Esophagus muscularis mucosa (tissue), 4 donors: ENCODE measurements at places on chromosomes 3 and 15. TPM values are rescaled to one million over a fixed set of nuclear protein-coding genes. Genes with fewer than 3 reads are reported as not detected.
A peak's percentile ranks its signal among the peaks of the same experiment; 100 is the strongest.

DNA sequence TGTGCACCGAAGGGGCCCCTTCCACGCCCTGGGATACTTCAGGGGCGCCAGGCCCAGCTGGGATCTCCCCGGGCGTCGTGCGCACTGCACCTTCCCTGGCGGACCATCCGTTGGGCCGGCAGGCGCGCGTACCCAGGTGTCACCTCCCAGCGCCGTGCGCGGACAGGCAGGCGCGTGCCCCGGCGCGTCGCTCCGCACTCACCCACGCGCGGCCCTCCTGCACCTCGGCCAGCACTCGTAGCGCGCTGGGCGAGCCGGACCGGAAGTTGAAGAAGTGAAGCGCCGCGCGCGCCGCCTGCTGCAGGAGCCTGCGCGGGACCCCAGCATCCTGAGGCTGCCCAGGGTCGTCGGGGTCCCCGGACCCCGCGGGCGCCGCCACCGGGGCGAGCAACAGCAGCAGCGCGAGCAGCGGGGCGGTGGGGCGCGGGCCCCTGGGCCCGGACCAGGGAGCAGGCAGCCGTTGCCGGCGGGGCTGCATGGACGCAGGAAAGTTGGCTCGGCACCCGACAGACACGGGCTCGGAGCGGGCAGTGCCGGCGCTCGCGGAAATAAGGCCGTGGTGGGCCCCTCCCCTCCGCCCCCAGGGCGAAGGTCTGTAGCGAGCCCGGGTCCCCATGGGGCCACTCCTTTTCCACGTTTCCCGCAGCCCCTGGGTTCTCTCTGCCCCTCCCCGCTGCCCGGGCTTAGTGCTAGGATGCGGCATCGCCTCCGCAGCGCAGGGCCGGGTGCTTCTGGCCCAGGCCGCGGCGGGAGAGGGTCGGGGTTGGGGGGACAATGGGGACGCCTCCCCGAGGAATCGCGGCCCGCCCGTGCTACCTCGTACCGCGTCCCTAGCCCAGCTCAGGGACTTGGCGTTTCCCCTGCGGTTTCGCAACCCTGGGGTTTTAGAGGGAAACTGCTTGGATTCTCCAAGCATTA is at the start of gene RARRES1:
Gene RARRES1 (minus strand): TSS at position 520 of the 918 bp plus-strand sequence. CDS start 42 bp downstream, at position 478.
- no peak for DNase-seq

- no peak for DNase-seq
These were observed 36.9 kb downstream of the SENP8 start for GRCh38 chr15:72155003-72155621.

DNA sequence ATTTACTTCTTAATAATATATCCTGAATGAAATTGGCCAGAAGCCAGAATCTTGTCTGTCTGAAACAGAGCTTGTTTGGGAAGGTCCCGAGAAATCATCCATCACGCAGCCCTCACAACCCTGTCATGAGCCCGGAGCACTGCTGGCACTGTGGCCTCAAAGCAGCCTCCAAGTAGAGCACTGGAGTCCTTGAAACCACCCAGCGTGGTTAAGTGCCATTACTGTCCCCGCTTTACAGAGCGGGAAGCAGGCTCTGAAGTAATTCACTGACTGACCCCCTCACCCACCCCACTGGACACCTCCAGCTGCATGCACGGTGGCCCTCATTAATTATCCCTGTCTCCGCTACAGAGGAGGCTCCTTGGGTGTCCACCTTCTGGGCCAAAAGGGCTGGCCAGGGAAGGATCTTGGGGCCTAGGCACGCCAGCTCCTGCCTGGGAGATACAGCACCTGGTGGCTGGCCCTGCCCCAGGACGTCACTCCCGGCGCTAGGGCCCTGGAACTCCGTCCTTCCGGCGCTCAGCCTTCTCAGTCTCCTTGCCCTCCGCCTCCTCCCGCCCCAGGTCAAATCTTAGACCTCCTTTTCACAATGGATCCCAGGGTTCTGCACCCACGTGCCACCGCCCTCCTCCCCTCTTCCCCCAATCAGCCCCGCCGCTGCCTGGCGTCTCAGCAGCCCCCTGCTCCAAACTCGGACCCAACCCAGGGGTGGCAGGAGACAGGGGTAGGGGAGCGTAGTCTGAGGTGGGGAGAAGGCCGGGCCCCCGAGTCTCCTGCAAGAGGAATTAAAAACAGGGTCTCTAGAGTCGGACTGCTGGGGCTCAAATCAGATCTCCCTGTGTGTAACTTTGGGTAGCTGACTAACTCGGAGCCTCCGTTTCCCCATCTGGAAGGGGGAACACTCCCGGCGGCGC is 1.1 kb downstream of the TKT start:
- DNase-seq = no peak

- no peak for DNase-seq
These were observed 61.3 kb downstream of the KBTBD8 start for GRCh38 chr3:67059443-67059842.

DNA sequence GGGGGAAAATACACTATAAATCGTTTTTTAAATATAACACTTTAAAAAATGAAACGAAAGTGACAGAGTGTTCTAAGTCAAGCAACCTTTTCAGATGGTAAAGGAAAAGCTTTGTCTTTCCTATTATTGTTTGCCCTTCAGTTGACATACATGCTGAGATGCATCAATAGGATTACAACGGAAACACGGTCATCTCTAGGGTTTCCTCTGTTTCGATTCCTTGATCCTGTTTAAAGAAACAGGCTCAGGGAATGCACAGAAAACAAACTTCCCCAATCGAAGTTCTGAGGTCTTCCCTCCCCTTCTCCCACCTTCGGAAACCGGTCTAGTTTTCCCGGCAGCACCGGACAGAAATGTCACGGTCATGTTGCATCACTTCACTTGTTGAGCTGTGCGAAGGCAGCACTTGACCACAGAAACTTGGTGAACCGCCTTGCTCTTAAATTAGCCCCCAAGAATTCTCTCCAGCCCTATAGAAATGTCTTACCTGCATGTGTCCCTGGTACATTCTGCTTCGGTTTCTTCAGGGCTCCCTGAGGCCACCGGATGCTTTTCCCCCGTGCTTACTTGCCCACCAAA is 556 bp downstream of the PEX5L start:
- DNase-seq = no peak

GRCh38 chr3:95715128-95715527 is 1099.3 kb upstream of the EPHA6 start:
- no peak for DNase-seq

- DNase-seq = no peak
These were observed 23.1 kb downstream of the PLXNA1 start for GRCh38 chr3:127005864-127006500.

GRCh38 chr15:59995568-59996297 is 8.4 kb upstream of the FOXB1 start:
- DNase-seq = no peak

- no peak for DNase-seq
These were observed 6.6 kb upstream of the ADGRG7 start for GRCh38 chr3:100602506-100603444.

- DNase-seq = no peak
These were observed at the start of gene ATP8B4 for GRCh38 chr15:50119063-50120040. Gene ATP8B4, minus strand, starts transcription at chr15:50119233. Its CDS starts 12,267 bp downstream, at chr15:50106966.

DNA sequence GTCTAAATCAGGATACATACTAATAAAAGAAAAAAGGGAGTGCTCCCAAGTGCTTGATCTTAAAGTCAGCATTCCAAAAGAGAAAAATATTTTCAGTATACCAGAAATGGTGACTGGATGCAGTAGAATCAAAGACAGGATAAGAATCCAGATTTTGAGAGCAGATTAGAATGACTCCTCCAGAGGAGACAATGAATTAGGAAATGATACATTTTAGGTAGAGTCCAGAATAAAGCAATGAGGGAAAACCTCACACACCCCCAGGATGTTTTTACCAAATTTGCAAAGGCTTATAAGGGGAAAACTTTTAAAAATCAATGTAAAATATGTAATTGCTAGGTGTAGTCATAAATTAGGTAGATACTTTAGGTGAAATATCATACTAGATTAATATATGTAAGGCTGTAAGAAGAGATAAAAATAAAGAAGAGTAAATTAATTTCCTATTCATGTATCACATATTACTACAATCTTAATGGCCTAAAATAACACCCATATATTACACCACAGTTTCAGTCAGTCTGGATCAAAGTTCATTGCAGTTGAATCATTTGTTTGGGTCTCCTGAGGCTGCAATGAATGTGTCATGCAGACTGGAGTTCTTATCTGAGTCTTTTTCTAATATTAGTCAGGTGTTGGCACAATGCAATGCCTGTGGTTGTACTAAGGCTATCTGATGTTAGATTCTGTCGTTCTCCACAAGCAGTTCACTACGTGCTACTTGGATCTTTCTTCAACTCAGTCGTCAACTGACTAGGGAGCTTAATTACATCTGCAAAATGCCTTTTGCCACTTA is 547.8 kb upstream of the EPHA6 start:
- no peak for DNase-seq

DNA sequence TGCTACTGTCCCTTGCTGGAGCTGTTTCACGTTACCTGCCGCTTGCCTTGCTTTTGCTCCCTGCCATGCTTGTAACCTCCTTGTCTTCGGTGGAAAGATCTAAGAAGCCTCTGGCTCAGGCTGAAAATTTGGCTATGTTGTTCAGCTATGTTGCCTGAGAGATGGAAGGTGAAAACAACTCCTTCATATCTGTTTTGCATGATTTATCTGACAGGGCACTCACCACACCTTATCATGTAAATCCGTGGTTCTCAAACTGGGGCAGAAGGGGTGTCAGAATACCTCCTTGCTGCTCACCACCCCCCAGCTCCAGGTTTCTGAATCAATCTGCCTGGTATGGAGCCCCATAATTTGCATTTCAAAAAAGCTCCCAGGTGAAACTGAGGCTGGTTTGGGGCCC is 6.5 kb upstream of the CORO2B start:
- DNase-seq = no peak

- DNase-seq = no peak
These were observed 50.1 kb downstream of the HCN4 start for GRCh38 chr15:73318463-73319351.

DNA sequence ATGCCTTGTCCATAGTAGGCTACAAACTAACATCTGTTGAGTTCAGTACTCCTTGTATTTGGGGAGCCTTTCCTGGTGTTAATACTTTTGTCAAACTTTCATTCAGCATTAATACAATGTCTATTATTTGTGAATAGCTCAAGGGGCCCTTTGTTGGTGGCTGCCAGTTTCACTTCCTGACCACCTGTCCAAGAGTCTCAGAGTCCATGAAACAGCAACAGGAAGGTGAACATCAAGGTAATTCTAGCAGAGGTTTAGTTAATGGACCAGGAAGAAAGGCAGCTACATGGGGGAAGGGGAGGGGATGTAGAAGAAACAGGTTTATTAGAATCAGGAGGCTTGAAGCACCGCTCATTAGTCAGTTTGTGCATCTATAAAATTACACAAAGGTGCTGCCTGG is 386.9 kb downstream of the PDCD6IP start:
- DNase-seq = no peak

- no peak for DNase-seq
These were observed 6.7 kb downstream of the CHMP2B start for GRCh38 chr3:87233805-87234204.

DNA sequence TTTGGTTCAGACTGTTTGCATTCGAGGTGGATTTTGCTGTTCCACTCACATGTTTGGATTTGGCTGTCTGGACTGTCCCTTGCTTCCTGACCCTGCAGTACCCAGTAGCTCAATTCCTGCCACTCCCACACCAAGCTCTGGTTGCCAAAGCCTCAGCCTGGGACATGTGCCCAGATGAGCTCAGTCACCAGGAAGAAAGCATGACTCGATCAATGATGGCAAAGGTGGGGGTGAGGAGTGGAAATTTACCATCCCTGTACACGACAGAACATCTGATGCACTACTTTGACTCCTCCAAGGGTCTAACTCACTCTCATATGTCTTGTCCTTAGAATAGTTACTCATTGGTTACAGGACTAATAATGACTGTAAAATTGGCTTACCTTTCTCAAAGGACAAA is 45.2 kb downstream of the ZNF385D start:
- DNase-seq = peak; percentile 93

- DNase-seq = no peak
These were observed 199.5 kb upstream of the TBL1XR1 start for GRCh38 chr3:177396733-177397132.

- DNase-seq = no peak
These were observed 88.9 kb upstream of the CBLB start for GRCh38 chr3:105957722-105958121.

DNA sequence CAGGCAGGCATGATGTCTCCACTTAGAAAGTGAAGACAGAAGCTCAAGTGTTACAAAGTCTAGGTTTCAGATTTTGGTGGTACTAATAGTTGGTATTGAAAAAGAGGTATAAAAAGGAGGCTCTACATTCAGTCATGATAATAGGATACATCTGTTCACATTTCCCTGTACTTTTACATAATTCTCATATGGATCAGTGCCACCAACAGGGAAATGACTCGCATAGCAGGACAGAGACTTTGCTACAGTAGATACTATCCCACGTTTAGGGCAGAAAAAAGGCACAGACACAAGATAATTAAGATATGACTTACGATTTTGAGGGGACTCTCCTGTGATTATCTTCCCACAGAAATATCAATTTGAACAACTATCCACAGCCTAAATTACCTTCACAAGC is 1062.9 kb upstream of the EPHA6 start:
- DNase-seq = no peak

DNA sequence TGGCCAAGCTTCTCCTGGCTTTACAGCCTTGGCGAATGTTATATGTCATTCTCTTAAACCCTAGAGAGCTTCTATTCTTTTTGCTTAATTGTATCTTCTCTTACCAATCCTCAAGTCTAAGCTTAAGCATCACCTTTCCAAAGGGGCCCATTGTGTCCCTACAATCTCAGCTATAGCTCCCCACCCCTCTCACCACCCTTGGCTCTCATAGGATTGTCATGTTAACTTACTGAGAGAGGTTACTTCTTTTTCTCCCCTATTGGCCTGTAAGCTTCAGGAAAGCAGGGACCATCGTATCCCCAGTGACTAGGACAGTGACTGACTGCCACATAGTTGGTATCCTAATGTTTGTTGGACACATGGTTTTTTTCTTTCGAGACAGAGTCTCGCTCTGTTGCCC is 43.3 kb upstream of the LMOD3 start:
- no peak for DNase-seq

- no peak for DNase-seq
These were observed 66.0 kb downstream of the MESD start for GRCh38 chr15:80923668-80924067.

GRCh38 chr15:69482686-69483256 is 30.2 kb downstream of the RPLP1 start:
- DNase-seq = no peak

GRCh38 chr3:144033240-144033589 is 61.6 kb downstream of the DIPK2A start:
- DNase-seq = no peak

GRCh38 chr3:156587760-156588069 is 32.8 kb upstream of the SSR3 start:
- DNase-seq = no peak

GRCh38 chr15:59388670-59389069 is 16.0 kb upstream of the MYO1E start:
- DNase-seq = no peak

SLC12A1 gene
- not detected for total RNA-seq

SEMA3B gene
- 66.6 TPM for total RNA-seq

AADACL2 gene
- total RNA-seq = 0.17 TPM

CHRNA7 gene
- total RNA-seq = 1.9 TPM

C3orf70 gene
- total RNA-seq = 42.8 TPM

SENP8 gene
- total RNA-seq = 2.1 TPM

STAC gene
- 7.5 TPM for total RNA-seq

C3orf20 gene
- 0.11 TPM for total RNA-seq

POPDC2 gene
- 85.5 TPM for total RNA-seq

USP50 gene
- not detected for total RNA-seq

MST1R gene
- total RNA-seq = 6.6 TPM

BUB1B gene
- total RNA-seq = not detected

RUBCN gene
- 45.7 TPM for total RNA-seq

SLC26A6 gene
- 6.1 TPM for total RNA-seq
